ENCODE measurements at places on chromosomes 7 and 10. TPM values are rescaled to one million over a fixed set of nuclear protein-coding genes. Genes with fewer than 3 reads are reported as not detected.

CYP2C18 gene
- total RNA-seq, result not detected

GIMAP1 gene
- not detected for total RNA-seq

IDI2 gene
- total RNA-seq, result not detected

ZNF282 gene
- 30.6 TPM for total RNA-seq

Data from osteoblast (primary cell).